ENCODE measurements at places on chromosomes 13 and 19.

GRCh38 chr13:29473166-29473565 is 122.3 kb downstream of the SLC7A1 start:
- DNase-seq = no peak

DNA sequence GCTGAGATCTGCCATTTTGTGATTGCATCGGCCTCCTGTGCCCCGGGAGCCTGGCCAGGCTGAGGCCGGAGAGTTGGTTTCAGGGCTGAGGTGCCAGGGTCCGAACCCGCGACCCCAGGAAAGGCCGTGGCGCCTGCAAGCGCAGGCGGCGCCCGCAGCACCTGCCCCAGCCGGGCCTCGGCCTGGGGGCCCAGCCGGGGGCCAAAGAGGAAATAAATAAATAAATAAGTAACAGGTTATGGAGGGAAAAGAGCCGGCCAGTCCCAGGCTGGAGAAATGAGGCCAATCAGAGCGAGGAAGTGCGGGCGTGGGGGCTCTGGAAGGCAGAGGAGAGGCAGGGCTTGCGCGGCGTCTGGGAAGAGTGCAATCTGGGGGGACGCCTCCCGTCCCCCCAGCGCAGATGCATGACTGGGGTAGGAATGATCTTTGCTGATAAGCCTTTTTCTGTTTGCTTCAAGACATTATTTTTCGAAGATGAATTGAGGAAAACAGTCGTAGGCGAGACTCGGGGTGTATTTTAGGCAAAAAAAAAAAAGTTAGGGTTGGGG is 145.6 kb upstream of the ZNF536 start:
- DNase-seq = no peak

DNA sequence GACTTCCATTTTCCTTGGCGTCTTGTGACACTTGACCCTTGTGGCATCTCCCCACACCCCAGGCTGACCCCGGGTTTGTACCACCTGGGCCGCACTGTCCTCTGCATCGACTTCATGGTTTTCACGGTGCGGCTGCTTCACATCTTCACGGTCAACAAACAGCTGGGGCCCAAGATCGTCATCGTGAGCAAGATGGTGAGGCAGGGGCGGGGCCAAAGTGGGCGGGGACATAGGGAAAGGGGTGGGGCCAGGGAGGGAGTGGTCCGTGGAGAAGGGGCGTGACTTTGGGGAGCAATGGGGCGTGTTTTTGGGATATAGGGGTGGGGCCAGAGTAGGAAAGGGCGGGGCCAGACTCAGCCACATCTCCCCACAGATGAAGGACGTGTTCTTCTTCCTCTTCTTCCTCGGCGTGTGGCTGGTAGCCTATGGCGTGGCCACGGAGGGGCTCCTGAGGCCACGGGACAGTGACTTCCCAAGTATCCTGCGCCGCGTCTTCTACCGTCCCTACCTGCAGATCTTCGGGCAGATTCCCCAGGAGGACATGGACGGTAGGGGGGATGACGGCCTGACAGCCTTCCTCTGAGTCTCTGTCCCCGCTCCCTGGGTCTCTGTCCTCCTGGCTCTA is 42.8 kb downstream of the TRPM4 start:
- no peak for DNase-seq

DNA sequence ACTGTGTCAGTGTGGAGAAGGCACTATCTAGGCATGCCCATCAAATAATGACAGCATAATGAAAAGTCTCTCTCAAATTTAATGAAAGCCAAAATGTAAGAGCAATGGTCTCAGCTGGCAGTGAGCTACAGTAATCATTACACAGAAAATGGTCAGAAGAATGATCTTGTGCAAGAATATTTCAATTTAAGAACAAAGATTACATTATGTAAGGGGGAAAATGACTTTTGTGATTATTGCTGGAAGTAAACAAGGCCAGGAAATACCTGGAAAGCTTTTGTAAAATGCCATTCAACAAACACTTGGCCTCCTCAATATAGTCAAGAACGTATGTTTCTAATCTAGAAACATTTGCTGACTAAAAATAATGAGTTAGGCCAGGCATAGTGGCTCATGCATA is 89.1 kb downstream of the CAB39L start:
- DNase-seq = no peak

DNA sequence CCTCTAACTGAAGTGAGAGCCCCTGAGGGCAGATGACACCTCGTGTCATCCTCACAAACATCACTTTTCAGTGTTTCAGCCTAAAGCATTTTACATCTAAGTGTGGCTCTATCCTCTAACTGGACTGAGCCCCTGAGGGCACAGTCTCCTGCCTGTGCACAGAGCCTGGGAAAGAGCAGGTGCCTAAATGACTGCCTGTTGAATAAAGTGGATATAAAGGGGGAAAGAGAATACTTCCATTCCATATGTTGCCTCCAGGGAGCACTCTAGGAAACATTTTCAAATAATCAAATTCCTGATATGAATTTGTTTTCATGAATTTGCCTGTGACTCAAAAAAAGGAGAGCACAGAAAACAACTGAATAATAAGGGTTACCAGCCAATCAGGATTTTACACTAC is 32.2 kb downstream of the CNMD start:
- no peak for DNase-seq

DNA sequence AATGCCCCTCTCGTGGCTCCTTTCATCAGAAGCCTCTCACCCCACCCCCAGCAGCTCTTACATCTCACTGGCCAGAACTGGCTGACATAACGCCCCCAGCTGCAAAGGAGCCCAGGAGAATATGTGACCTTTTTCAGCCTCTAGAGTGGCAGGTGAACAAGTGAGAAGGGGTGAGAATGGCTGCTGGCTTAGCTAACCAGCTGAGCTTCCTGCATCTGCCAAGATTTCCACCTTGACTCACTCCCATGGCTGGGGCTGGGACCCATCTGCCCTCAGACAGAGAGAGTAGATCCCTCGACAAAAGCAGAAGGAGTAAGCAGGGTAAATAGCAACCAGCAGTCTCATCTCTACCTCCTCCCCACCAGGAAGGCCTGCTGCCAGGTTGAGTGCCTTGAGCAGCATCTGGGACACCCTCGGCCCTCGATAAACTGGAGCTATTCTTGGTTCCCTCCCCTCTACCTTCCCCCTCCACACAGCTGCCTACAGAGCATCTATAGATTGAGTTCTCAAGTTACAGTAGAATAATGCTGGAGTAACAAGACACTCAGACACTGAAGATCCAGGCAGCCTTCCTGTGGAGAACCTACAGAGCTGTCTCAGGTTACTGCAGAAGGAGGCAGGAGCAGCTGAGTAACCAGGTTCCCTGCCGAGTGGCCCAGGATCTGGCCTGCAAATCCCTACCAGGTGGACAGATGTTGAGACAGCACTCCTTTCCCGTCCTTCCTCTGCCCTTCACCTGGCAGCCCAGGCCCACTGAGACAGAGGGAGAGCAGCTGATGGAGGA is 15.5 kb downstream of the KASH5 start:
- DNase-seq = no peak

GRCh38 chr19:50718255-50719118 is 1.1 kb downstream of the SHANK1 start:
- DNase-seq = no peak

- DNase-seq = no peak
Observed at GRCh38 chr19:9941671-9942070, 5.4 kb upstream of the OLFM2 start.

- no peak for DNase-seq
Observed at GRCh38 chr19:45767410-45767880, 1.6 kb downstream of the SIX5 start.

DNA sequence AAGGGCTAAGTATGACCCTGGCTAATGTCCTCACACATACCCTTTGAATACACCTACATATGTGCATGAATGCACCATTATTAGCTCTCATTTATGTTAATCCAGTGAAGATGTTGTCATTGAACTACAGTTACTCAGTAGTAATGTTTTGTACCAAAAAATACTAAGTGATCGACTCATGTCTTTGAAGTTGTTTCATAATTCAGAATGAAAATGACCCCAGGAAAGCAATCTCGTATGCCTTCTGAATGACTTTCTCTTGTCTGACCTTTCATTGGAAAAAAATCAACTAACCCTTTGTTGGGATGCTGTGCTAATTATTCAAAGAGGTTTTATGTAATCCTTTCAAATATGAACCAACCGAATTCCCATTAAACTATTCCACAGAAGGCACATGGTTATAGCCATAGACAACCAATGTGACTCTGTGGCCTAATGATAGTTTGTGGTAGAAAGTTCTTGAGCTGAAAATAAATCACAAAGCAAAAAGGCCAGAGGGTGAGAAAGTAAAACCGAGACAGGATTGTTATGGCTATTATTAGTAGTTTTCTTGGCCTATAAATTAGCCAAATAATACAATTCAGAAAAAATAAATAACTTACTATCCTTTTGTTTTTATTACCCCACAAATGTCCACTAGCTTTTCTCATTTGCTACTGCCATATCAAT is 86.8 kb upstream of the STARD13 start:
- DNase-seq = no peak

DNA sequence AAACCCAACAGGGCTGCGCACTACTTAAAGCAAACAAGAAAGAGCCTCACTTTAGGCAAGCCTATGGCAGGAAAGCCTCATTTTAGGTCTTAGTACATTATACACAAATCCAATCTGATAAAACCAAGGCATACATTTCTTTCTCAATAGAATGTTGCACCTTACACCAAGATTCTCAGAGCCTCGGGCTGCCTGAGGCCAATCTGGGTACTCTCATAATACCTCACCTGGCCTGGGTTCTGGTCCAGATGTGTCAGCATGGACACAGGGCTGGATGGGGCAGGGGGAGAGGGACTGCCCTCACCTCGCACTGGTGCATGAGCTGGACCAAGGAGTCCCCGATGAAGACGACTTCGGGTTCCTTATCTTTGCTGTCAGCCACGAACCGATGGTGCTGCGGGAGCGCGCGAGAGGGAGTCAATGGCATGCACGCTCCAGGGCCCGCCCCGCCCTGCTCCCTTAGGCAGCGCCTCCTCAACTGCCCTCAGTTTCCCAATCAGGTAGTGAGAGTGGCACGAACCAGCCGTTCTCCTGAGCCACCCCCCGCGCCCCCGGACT is at the start of gene PRR19:
Gene PRR19, plus strand, starts transcription at position 487 of the 558 bp plus-strand sequence. CDS start 7,453 bp downstream, outside the sequence.
- no peak for DNase-seq

DNA sequence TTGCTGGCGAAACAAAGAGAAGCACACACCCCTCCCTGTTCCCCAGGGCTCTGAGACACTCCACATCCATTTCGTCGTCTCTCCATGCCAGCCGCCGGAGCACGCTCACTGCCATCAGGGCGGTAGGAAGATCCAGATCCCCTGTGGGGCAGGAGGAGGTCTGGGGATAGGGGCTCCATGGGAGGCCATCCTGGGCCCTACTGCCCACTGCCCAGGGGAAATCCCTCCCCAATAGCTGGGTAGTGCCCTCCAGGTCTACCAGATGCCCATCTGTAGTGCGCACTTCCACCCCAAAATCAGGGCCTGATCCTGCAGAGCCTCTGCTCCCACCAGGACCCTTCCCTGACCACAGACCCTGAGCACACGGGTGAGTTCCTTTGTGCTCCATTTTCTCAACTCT is 80.3 kb downstream of the EFNB2 start:
- DNase-seq = no peak

GRCh38 chr13:28628241-28628640 is 30.7 kb upstream of the POMP start:
- DNase-seq = no peak

DNA sequence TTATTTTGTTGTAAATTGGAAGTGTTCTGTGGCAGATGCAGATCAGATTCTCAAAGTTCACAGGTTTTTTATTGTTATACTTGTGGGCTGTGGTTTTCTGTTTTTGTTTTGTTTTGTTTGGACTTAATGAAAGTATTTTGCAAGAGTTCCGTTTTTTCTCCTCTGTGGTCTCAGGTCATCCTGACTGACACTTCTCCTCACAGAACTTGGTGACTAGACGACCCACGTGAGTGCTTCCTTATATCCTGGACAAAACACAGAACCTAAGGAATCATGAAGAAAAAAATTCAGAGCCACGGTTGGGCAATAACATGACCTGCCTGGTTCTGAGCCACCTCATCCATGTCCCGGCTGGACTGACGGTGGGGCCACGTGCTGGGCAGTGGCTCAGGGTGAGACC is 2.5 kb upstream of the RFPL4AL1 start:
- no peak for DNase-seq

- DNase-seq = no peak
Observed at GRCh38 chr13:45576466-45576865, 39.1 kb downstream of the ERICH6B start.

- no peak for DNase-seq
Observed at GRCh38 chr13:73220966-73221720, 162.3 kb downstream of the KLF5 start.

DNA sequence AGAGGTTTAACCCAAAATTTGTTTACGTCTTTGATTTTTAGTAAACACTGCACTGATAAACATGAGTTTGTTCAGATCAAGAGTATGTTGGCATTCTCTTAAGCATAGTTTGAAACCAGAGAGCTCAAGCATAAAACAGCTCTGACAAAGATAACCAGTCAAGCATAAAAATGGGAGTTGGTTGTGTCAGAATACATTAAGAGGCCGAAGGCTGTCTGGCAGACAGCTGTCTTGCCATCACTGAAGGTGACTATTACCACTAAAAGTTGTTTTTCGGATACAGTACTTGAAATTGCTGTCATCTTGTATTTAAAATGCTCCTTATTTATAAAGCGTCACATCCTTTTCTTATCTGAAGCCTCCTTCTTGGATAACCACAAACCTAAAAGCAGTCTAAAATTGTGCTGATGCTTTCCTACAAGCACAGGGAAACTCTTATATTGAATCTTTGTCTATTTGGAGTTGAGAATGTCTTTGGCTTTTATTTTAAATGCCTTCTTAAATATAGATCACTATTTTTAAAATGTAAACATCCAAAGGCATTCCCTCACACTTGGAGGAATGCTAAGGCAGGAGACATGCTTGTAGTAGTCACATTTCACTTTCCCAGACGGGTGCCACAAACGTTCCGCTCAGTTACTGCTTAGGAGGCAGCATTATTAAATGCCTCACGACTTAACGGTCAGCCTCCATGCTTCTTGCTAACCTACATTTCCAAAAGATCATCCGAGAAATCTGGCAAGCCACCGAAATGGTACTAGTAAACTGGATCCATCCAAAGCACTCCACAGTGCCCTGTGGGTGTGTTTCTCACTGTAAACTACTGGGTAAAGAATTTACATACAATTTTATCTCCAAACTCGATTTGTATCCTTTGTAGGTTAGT is 1.5 kb downstream of the SMAD9 start:
- no peak for DNase-seq

- no peak for DNase-seq
Observed at GRCh38 chr13:22270881-22271280, 600.0 kb downstream of the FGF9 start.

DNA sequence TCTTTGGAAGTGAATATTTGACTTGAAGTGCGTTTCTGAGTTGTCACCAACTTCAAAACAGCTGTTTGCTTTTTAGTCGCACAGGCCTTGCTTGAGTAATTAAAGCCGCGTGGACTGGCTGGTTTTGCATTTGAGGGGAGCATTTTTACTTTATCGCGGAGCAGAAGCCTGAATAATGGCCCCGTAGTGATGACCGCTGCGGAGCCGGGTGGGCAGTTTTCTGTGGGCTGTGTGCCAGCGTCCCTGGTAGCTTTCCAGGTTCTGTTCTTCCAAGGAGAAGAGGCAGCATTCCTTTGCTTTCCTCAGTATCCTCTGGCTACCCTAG is 1.1 kb downstream of the NAA16 start:
- no peak for DNase-seq

DNA sequence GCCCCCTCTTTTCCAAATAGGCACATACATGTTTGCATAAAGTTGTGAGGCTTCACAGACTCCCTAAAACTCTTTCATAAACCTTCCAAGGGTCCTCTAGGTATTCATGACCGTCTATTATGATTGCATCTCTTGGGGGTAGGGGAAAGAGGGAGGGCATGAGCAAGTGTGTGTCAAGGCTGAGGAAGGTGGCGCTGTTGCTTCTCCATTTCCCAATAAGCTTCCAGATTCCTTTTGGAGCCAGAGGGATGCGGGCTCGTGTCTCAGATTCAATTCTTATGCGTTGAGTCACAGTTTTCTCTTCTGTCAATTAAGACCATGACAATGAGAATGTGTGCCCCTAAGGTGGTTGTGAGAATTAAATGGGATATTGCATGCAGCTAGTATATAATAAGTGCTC is 51.0 kb upstream of the CYP2A7 start:
- no peak for DNase-seq

All from stimulated activated CD4-positive, alpha-beta T cell treated with anti-CD3 and anti-CD28 coated beads, Interleukin-4, amount 100 ng/mL, for 48 hours (primary cell).